ENCODE measurements at places on chromosomes 7 and 10. TPM values are rescaled to one million over a fixed set of nuclear protein-coding genes. Genes with fewer than 3 reads are reported as not detected.

- H3K27me3 ChIP-seq: no peaks in the 10 kb centered on the region
- no peaks in the 10 kb centered on the region for H3K36me3 ChIP-seq
- DNase-seq: no peak
- H3K4me1 ChIP-seq: no peaks in the 10 kb centered on the region
- no peak overlapping the region for H3K4me3 ChIP-seq
These were observed 16.6 kb upstream of the AFAP1L2 start for GRCh38 chr10:114420811-114421485.

Gene TIMM23
- 55.4 TPM for total RNA-seq

DNA sequence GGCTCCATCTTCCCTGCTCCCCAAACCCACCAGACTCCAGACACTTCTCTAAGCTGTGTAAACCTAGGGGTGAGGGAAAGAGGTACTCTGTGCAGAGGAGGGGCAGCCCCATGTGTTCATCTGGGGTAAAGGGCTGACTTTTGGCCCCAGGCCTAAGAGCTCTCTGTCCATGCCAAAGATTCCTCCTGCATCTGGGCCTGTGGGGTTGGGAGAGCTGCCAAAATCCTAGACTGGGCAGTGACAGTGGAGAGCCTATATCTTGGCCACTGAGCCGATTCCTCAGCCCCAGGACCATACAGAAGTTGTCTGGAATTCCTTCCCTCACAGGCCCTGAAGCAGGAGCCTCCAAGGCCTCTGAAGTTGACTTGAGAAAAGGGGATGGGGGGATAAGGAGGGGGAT lies 25.3 kb upstream of the LEP start:
- no peak overlapping the region for H3K4me3 ChIP-seq
- DNase-seq: no peak
- no peaks in the 10 kb centered on the region for H3K4me1 ChIP-seq
- H3K36me3 ChIP-seq: no peaks in the 10 kb centered on the region
- H3K27ac ChIP-seq: no peak overlapping the region

GRCh38 chr7:157210682-157211081 lies 72.0 kb downstream of the UBE3C start:
- no peaks in the 10 kb centered on the region for H3K4me1 ChIP-seq
- H3K27me3 ChIP-seq: no peaks in the 10 kb centered on the region
- no peak overlapping the region for H3K4me3 ChIP-seq
- DNase-seq: no peak
- no peak overlapping the region for H3K27ac ChIP-seq
- H3K36me3 ChIP-seq: no peaks in the 10 kb centered on the region

Measured in breast epithelium (tissue), 4 donors.